ENCODE measurements at places on chromosomes 11 and 22.

- DNase-seq = no peak
These were observed 63.6 kb downstream of the NFAM1 start for GRCh38 chr22:42368379-42369249.

- DNase-seq = peak; percentile 94
These were observed 52.9 kb upstream of the RTL6 start for GRCh38 chr22:44550711-44551491.

DNA sequence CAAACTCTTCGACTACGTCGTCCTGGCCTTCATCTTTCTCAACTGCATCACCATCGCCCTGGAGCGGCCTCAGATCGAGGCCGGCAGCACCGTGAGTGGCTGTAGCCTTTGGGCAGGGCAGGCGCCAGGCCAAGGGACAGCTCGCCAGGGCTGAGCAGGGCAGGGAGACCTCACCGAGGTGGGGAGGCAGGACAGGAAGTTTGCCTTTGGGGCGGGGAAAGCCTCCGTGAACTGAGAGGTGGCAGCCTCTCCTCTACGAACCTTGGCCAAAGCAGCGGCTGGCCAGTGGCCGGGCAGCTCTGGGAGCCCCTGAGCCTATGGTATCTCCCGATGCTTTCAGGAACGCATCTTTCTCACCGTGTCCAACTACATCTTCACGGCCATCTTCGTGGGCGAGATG is 93.2 kb downstream of the CACNA1I start:
- DNase-seq = no peak

GRCh38 chr22:46577368-46578249 is 40.2 kb upstream of the CELSR1 start:
- DNase-seq = peak; percentile 56

DNA sequence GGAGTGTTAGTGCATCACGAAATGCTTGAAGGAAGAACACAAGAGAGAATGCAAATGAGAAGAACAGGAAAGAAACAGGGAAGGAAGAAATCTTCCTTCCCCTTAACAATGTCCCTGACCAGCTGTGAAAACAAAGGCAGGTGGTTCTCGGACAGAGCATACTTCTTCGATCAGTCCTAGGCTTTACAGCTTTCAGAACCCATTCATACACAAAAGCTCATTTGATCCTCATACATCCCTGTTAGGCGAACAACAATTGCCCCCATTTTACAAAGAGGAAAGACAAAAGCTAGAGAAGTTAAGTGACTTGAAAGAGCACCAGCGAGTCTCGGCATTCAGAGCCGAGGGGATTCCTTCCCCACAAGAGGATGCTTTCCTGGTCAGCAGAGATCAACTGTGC is 57.2 kb upstream of the LRRC55 start:
- DNase-seq = no peak

DNA sequence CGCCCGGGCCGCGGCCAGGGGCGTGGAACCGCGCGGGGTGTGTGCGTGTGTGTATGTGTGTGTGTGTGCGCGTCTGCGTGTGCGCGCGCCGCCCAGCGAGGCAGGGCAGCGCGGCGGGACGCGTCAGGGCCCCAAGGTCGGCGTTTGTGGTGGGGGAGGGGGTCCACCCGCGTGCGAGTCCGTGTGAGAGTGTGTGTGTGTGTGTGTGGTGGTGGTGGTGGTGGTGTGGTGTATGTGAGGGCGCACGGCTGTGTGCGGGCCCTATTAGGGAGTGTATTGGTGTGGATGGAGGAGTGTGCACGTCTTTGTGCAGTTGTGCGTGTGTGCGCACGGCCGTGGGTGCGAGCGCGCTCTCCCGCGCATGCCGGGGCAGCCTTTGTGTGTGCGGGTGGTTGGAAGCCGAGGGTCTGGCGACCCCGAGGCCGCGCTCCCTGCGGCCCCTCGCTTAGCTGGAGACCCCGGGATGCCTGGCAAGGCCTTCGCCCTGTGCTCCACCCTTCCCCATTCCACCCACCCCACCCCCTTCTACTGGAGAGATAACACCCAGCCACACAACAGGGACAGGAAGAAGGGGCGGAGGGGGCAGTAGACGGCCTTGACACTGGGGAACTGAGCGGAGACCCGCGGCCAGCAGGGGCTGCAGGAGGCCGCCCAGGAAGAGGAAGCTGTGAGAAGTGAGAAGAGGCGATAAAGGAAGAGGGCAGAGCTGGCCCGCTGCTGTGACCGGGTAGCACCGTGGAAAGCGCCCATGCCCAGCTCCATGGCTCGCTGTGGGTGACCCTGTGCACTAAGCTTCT is 528 bp upstream of the ARRB1 start:
- no peak for DNase-seq

- DNase-seq = no peak
These were observed 61.4 kb upstream of the CHRM4 start for GRCh38 chr11:46452918-46453517.

DNA sequence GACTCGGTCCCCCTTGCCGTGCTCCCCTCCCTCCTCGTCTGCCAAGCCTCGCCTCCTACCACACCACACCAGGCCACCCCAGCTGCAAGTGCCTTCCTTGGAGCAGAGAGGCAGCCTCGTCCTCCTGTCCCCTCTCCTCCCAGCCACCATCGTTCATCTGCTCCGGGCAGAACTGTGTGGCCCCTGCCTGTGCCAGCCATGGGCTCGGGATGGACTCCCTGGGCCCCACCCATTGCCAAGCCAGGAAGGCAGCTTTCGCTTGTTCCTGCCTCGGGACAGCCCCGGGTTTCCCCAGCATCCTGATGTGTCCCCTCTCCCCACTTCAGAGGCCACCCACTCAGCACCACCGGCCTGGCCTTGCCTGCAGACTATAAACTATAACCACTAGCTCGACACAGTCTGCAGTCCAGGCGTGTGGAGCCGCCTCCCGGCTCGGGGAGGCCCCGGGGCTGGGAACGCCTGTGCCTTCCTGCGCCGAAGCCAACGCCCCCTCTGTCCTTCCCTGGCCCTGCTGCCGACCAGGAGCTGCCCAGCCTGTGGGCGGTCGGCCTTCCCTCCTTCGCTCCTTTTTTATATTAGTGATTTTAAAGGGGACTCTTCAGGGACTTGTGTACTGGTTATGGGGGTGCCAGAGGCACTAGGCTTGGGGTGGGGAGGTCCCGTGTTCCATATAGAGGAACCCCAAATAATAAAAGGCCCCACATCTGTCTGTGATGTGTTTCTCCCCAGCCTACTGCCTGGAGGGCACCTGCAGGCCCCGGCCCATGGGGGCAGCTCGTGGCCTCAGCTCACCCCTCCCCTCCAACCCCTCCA is 29.8 kb downstream of the CAPN1 start:
- DNase-seq = no peak

- no peak for DNase-seq
These were observed 6.6 kb upstream of the MS4A12 start for GRCh38 chr11:60485987-60486386.
